ENCODE measurements at places on chromosomes 2 and 18.
A peak's percentile ranks its signal among the peaks of the same experiment; 100 is the strongest.

DNA sequence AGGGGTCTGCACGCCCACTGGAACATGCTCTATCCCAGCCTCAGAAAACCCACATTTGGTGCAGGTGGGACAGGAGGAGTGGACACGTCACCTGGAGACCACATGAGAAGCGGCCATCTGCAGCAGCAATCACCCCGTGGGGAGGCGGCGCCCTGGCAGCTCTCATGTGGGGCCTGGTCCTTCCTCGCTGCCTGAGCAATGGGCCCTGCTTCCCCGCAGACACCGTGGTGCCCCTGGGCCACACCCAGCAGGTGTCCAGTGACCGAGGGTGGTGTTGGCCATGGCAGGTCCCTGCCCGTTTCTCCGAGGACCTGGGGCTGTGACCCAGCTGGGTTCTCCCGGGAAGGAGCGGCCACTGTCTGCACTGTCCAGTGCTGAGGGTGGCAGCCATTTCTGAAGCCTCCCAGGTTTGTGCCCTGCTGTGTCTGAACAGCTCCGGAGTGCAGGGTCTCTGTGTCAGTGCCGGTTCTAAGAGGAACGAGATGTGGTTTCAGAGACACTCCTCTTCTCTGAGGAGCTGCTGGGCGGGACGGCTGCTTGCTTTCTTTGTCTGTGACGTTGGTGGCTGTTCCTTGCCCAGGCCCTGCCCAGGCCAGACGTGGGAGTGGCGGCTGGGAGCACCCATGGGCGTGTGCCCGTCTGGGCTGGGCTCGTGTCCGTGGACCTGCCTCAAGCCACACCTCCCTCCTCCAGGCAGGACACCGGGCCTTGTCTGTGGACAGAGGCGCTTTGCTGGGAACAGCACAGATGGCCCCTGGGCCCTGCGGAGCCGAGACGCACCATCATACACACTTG, 44.8 kb downstream of the NFATC1 start:
- no peak for DNase-seq

- peak; percentile 63 for DNase-seq
These were observed 244.9 kb upstream of the EPHA4 start for GRCh38 chr2:221817052-221817451.

GRCh38 chr2:199480966-199481365, 23.2 kb upstream of the SATB2 start:
- no peak for DNase-seq

DNA sequence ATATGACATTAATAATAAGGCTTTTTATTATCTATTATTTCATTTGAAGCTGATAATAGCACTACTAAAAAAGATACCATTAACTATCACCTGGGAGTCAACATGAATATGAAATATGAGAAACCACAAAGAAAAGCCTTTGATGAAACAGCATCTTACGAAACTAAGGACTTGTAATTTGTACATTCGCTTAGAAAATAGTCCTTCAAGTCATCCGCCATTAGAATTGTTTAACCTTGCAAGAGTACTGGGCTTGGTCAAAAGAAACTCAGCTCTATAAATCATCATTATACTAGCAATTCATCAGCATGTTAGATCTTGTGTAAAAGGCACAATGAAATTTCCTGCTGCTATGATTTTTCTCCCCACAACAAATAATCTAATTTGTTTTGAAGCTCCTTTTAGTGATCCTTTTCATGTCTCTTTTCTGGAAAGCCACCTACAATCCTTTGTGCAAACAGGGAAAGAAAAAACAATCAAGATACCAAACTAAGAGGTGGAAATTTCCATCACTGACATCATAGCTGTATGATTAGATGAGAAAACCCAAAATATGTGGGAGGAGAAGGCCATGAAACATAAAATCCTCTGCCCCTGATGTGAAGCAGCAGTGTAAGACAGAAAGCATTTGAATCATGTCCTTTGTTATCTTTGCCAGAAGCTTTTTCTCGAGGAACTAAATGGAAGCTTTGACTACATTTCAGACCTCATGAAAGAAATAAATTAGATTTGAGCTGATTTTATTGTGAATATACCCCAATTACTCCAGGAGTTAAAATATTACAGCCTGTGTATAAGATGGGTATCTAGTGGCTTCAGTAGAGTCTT, 31.2 kb downstream of the SCN9A start:
- DNase-seq, result no peak

GRCh38 chr2:150389447-150389846, 98.0 kb downstream of the RND3 start:
- no peak for DNase-seq

DNA sequence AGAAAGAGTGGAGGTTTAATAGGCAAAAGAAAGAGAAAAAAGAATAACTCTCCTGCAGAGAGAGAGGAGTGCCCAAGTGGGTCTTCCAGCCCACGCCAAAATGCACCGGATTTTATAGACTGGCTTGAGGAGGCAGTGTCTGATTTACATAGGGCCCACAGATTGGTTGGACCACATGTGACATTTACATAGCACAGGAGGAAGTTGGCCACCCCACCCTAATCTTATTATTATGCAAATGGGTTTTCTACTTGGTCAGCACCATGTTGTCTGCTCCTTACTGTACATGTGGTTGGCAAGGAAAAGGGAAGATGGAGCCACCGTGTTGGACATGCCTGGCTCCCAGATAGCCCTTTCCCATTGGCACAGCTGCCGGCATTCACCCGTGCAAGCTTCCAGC, 56.8 kb downstream of the SP110 start:
- no peak for DNase-seq

DNA sequence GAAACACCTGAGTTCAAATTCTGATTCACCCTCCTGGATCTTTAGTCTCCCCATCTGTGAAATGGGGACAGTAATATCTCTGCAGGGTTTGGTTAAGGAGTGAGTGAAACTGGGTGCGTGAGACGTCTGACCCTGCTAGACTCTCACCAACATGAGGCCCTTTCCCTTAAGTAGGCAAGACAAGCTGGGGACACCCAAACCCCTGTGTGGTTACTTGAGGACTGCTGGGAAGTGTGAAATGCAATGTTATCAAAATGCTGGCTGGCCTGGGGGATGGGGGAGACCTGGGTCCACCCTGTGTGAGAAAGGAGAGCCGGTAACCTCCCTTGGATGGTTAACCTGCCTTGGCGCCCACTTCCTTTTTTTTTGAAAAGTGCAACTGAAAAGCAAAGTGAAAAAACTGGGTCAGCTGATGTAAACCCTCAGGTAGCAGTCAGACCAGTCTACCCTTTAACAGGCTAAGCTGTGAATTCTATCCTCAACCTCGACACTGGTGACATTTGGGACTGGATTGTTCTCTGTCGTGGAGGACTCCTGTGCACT, 82.3 kb downstream of the INPP5D start:
- DNase-seq, result no peak

DNA sequence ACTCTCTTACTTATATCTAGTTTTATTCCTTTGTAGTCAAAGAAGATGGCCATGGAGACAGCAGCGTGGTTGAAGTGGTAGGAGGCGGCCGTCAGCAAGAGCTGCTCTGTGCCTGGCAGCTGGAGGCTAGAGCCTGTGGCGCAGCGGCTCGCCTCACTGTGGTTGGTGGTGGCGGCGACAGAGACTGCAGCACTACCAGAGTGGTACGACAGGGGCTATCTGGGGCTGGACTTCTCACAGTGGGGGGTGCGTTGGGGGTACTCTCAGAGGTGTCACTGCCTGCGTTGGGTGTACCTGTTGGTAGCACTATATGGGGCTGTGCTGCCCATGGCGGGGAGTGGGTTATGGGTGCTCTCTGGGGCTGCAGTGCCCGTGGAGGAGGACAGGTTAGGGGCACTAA, 8.5 kb upstream of the ANKRD62 start:
- no peak for DNase-seq

- no peak for DNase-seq
These were observed 151.9 kb upstream of the PELI1 start for GRCh38 chr2:64296140-64296480.

All from RWPE1 (cell line).